Glutamatergic neuron (in vitro differentiated cells): ENCODE measurements at places on chromosomes 12 and 14. TPM values are rescaled to one million over a fixed set of nuclear protein-coding genes. Genes with fewer than 3 reads are reported as not detected.

- DNase-seq, result peak; percentile 53
Observed at GRCh38 chr14:94650806-94651805, 38.9 kb downstream of the SERPINA3 start.

DNA sequence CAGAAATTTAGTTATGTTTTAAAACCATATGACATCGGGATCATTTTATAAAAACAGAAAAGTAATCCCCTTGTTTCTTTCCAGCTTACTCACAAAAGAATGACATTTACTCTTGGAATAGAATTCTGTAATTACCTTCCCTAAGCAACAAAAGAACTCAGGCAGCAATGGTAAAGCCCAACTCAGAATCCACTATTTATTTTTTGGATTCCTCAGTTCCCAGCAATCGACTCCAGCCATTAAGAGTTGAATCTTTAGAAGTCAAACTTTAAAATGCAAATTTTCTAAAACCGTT is 65.9 kb downstream of the FOXN3 start:
- DNase-seq, result no peak

- no peak for DNase-seq
Observed at GRCh38 chr12:21608196-21608595, 3.5 kb upstream of the GYS2 start.

The PPP1R3E gene
- 10.8 TPM for total RNA-seq

The PNMA1 gene
- total RNA-seq, result 145 TPM

DNA sequence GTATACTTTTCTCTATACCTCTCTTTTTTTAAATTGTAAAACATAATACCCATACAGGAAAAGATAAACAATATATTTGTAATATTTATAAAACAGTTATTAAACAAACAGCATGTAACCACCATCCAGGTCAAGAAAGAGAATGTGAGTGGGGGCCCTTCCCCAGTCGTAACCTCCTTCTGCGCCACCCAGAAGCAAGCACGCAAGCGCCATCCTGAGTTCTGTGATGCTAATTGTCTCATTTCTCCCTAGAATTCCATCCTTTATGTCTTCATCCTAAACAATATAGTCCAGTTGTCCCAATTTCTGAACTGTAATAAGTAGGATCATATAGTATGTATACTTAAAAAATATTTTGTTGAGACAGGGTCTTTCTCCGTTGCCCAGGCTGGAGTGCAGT is 129.5 kb downstream of the EXOC5 start:
- no peak for DNase-seq

DNA sequence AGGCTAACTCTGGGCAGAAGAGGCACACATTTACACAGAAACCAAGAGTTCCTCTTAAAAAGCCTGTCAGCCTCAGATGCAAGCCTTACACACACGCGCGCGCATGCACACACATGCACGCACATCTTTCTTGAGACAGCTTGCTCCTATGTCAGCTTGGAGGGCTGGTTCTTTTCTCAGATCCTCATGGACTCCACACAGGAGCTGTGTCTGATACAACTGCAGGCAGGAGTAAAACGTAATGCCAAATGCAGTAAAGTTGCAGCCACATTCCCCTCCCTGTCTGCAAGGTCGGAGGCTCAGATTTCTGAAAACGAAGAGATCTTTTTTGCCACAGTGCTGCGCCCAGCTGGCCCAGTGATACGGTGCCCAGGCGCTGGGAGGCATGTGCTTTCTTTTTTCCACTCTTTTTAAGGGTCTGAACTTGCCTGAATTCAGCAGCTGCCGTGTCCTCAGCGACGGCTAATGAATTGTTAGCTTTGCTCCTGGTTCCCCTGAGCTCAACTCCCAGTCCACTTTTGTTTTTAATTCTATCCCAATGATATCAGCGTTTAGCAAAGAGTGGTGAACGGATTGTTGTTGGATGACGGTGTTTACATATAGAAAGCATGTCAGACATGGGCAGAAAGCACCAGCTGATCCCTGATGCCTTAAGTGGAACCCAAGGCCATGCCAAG is 72.9 kb upstream of the FOXN3 start:
- no peak for DNase-seq

DNA sequence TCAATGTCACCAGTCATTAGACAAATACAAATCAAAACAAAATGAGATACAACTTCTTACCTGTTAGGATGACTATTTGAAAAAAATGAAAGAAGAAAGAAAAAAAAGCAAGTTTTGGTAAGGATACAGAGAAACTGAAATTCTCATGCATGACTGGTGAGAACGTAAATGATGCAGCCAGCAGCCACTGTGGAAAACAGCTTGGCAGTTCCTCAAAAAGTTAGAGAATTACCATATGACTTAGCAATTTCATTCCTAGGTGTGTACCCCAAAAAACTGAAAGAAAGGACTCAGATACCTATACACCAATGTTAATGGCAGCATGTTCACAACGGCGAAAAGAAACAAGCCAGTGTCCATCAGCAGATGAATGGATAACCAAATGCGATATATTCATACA is 26.6 kb downstream of the NINJ2 start:
- DNase-seq, result no peak

The SLC10A1 gene
- not detected for total RNA-seq

DNA sequence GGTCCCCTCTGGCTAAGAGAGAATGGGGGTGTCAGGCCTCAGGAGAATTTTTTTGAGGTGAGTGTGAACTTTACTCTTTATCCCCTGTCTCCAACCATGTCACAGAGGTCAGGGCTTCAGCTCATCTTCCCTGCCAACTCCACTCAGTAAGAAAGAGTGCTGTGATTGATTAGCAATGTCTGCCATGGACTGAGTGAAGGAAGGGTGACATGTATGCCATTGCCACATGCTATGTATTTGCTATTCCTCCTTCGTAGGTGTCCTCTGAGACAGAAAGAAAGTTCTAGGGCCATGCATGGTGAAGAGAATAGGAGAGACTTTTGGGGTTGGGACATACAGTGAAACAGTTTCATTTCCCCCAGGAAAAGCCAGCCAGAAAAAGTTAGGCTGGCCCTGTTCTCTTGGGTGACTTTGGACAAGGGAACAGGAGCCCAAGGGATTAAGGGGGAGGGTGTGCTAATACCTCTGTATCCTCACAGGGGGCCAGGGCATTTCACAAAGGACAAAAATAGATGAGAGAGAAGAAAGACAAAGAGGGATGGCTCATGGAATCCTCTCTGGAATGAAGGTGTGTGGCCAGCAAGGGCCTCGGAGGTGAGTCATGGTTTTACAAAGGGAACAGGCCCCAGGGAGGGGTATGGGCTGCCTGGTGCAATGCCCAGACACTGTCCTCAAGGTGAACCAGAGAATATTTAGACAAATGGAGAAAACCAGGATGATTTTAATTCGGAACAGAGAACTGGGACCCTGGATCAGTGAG is 13.9 kb upstream of the MYL2 start:
- no peak for DNase-seq
